ENCODE measurements at places on chromosomes 3 and 15.

DNA sequence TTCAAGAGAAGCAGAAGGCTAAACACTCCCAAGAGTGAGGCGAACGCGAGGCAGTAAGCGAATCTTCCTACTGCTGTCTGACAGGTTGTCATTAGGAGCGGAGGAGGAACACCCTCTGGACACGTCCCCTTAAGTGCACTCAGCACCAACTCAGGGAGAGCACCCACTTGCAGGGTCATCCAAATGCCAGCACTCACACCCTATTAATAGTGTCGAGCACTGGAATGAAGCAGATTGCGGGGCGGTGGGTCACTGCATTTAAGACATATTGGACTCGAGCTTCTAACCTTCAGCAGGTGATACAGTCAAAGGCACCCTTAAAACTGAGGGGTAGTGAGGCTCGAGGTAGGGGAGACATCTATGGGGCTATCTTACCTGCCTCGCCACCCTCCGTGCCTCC is 28.7 kb downstream of the SH3BP5 start:
- DNase-seq = no peak

- no peak for DNase-seq
These were observed 48.9 kb downstream of the NIPA2 start for GRCh38 chr15:22887157-22887951.

DNA sequence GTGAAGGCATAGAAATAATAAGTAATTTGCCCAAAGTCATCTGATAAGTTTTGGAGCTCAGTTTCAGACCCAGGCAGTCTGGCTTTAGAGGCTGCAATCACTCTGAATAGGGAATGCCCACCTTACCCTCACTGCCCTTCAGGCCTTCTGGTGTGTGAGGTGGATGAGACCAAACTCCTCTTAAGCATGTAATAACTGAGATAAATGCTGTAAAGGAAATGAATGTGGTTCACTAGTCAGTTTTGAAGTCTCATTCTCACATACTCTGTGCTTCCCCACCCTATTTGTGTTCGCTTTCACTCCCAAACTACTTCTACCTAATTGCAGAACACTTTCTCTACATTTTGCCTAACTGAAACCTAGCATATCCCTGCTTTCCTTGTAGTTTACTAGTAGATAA is 144.1 kb downstream of the FILIP1L start:
- no peak for DNase-seq

GRCh38 chr3:57980416-57980815 is 27.8 kb upstream of the FLNB start:
- DNase-seq = no peak

GRCh38 chr15:25137013-25137412 is 182.2 kb downstream of the SNRPN start:
- no peak for DNase-seq

DNA sequence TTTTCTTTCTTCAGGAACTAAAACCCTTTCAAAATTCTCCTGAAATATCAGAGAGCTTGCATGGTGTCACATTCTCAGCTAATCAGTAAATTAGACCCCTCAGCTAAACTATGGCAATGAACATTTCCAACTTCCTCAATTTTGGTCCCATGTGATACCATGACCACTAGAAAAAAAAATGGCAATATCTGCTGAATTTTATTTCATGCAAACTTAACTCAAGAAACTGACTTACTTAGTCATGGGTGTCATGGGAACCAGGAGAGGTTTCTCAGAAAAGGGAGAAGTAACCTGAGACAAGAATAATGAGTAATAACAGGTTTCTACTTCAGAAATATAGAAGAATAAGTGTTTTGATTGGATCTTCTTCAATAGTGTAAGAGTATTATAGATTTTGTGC is 784.6 kb upstream of the ALCAM start:
- DNase-seq = no peak

- no peak for DNase-seq
These were observed 42.2 kb upstream of the SIN3A start for GRCh38 chr15:75493732-75494131.

GRCh38 chr15:73992594-73992898 is 451 bp upstream of the STOML1 start:
- no peak for DNase-seq

DNA sequence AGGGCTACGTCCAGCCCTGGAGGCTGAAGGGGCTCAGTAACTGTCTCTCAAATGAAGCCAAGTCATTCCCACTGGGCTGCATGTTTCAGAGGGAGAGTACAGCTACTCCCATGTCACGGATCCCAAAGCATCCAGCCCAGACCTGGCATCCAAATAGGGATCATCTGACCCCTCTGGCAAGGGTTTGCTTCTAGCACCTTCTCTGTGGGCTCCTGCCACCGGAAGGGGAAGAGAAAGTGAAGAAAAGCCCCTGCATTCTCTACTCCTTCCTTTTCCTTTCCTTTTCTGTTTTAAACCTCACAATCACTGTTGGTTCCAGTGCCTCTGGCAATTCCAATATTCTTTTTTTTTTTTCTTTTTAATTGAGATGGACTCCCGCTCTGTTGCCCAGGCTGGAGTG is 64.5 kb upstream of the CTSH start:
- DNase-seq = no peak

- no peak for DNase-seq
These were observed 111.4 kb downstream of the CMSS1 start for GRCh38 chr3:99928771-99929744.

GRCh38 chr3:115190747-115191146 is 43.7 kb upstream of the ZBTB20 start:
- no peak for DNase-seq

- DNase-seq = no peak
These were observed 160.8 kb upstream of the TLE3 start for GRCh38 chr15:70258369-70259027.

- DNase-seq = no peak
These were observed 54.0 kb downstream of the RUBCN start for GRCh38 chr3:197682713-197683112.

All from GOT3 (cell line).